ENCODE measurements at places on chromosomes 5 and 9.

DNA sequence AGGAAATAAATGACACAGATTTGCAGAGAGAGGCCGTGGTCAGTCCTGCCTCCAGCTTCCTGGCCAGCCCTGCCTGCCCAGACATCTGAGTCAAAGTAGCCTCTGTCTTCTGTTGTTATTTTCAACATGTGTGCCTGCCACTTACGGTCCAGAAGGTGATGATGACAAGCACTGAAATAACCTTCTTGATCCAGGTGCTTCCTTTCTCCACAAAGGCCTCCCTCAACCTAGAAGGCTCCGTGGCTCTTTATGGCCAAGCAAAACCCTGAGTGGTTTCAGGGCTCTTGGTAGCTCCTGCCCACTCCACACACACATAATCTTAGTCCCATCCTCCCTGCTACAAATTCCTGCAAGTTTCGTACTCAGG, 34.1 kb upstream of the SLC6A19 start:
- DNase-seq: no peak

- DNase-seq: no peak
These were observed 344.2 kb upstream of the SLC30A5 start for GRCh38 chr5:68749631-68750030.

DNA sequence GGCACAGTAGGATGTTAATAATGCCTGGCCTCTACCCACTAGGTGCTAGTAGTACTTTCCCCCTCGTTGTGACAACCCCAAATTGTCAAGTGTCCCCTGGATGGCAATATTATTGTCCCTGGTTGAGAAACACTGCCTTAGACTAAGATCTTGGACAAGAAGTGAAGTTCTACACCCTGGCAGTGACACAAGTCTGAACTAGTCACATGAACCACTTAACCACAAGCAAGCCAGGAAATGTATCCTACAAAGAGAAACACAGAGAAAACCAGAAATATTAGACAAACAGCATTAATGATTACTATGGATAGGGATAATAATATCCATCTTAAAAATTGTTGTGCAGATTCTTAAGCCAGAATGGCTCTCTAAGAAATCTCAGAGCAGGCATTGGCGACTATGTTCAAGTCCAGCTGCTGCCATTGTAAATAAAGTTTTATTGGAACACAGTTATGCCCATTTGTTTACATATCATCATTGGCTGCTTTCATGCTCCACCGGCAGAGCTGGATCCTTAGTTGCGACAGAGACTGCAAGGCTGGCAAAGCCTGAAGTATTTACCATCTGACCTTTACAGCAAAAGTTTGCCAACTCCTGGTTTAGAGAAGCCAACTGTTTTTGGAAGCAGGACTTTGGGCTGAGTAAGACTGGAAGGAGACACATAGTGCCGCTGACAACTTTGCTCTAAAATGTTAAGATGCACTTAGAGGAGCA, 80.8 kb downstream of the NTRK2 start:
- no peak for DNase-seq

GRCh38 chr9:136206602-136207275, 1.8 kb upstream of the LHX3 start:
- DNase-seq: peak; percentile 18

DNA sequence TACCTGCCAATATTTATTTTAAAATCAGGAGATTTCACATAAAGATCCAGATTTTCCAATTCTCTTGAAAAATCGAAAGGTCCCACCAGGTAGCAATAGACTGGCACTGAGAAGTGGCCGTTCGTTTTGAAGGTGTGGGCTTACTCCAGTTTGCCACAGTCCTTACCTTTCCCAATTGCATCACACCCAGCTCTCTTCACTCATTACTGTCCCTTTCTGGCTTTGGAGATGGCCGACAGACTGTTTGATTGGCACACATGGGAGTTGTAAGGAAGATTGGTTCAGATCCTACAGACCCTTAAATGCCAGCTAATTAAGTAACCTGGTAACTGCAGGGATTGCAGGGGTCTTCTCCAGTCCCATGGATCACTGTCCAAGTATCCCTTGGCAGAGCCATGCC, 68.7 kb upstream of the LARP1 start:
- no peak for DNase-seq

GRCh38 chr5:34886392-34887119, 28.7 kb downstream of the RAD1 start:
- no peak for DNase-seq

DNA sequence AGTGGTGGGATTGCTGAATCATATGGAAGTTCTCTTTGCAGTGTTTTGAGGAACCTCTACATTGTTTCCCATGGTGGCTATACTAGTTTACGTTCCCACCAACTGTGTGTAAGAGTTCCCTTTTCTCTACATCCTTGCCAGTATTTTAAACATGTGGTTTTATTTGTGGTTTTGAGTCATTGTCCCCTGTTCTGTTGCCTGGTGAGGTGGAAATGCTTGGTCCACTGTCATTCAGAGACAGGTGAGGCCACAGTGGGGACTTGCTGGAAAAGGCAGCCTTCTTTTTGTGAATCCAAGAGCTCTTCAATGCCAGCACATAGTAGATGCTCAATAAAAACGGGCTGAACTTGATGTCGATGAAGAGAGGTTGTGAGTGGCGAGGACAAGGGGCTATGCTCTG, 44.2 kb downstream of the SH3PXD2B start:
- peak; percentile 81 for DNase-seq

DNA sequence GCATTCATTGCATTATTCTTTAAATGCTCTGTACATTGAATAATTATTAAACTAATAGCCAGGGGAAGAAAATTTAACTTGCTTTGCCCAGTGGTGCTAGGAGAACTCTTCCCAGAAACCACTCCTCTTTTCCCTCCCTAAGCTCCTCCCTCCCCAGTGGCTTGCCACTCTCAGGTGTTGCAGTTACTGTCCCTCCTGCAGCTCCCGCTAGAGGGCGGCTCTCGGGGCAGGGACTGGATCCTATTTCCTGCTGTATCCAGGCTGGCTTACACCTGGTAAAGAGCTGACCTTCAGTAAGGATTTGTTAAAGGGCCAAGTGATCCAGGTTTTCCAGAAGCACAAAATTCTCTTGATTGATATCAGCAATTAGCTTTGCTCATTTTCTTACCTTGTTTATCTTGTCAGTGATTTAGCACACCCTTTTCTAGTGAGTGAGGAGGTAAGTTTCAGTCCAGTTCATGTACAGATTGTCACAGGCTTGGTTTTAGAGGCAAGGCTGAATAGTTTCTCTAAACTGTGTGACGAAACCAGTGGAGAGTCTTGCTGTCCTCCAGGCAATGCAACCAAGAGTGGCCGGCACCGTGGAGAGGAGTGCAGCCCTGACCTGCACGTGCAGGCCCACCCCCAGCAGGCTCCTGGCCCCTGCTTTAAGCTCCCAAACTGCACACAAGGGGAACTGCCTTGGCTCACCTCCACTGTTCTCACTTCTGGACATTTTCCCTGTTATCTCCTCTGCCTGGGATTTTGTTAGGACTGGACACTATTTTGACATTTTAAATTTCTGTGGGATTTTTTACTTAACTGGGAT, 423.8 kb downstream of the SPOCK1 start:
- DNase-seq: peak; percentile 1

GRCh38 chr5:63570752-63571151, 391.5 kb downstream of the HTR1A start:
- no peak for DNase-seq

GRCh38 chr5:87741881-87742280, 329.2 kb upstream of the CCNH start:
- no peak for DNase-seq

GRCh38 chr9:121660876-121661275, 9.4 kb downstream of the DAB2IP start:
- no peak for DNase-seq

GRCh38 chr9:79639354-79639753, 67.6 kb downstream of the TLE4 start:
- no peak for DNase-seq

- no peak for DNase-seq
These were observed at the start of gene STC2 for GRCh38 chr5:173327948-173328843. Gene STC2 (minus strand): TSS chr5:173328414. CDS start chr5:173328193, 221 bp downstream.

GRCh38 chr5:128633901-128634300, 95.9 kb upstream of the FBN2 start:
- DNase-seq: no peak

DNA sequence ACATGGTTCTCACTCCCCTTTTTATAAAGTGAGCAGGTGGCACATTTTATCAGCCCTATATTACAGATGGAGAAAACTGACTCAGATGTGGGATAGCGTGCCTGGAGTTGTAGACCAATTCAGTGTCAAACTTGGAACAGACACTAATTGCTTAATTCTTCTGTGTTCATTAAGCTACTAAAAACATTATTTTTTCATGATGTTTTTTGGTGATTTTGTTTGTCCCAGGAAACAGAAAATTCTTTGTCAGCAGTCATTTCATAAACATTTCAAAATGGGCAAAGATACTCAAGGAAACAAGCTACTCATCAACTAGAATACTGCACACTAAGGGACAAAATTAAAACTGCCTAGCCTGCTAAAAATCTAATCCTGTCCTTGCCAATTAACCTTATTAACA, 2.2 kb downstream of the ABHD17B start:
- DNase-seq: no peak

DNA sequence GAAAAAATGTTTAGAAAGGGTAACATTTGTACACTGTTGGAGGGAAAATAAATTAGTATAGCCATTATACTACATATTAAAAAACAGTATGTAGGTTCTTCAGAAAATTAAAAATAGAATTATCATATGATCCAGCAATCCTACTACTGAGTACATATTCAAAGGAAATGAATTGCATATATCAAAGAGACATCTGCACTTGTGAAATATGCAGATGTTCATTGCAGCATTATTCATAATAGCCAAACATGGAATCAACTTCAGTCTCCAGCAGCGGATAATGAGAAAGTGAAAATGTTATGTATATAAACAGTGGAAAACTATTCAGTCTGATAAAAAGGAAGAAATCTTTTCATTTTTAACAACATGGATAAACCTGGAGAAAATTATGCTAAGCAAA, 695.5 kb downstream of the SLCO4C1 start:
- DNase-seq: no peak

DNA sequence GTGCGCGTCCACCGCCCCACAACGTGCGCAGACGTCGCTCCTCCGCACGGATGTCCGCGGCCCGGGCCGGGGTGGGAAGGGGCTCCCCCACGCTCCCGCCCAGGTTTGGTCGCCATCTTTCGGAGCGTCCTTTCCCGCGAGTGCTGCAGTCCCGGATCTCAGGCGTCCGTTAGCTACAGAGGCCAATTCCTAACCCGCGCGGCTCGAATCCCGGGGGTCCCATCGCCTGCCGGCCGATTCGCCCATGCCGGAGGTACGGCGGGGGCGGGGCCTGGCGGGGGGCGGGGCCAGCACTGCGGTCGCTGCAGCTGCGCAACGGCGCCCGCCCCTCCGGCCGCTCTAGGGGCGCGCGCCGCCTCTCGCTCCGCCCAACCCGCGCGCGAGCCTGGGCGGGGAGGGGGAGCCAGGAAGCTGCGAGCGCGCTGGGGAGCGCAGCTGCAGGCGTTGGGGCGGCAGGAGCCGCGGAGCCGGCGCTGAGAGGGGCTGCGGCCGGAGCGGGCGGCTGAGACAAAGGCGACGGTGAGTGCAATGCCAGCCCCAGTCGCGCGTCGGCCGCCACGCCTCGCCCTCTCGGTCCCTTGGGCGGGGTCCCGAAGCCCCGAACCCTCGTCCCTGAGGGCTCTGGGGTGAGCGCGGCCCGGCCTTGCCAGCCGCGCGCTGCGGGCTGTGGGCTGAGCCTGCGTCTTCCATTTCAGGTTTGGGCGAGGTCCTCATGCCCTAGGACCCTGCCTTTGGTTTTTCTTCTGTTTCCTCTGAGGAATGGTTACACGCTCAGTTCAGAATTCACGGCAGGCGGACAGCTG, at the start of gene CDC42SE2:
CDC42SE2 (plus strand) TSS at position 406 of the 803 bp plus-strand sequence. CDS start 95,441 bp downstream, outside the sequence.
- DNase-seq: peak; percentile 86

DNA sequence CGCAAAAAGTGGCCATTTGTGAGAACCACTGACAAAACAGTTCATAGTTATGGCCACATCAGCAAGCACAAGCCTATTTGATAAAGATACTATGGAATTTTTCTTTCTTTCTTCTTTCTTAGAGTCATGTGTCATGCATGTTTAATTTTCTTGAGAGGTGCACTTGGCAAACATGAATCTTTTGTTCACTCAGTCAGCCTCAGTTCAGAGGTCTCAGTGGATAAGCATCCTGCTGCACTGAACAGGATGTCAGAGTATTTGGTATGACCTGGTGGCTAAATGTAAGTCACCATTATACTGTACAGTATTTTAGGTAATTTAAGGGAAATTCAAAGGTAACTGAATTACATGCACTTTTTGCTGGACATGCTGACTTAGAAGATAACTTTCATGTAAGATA, 5.4 kb downstream of the NNT start:
- no peak for DNase-seq

Measured in inflammatory macrophage treated with lipopolysaccharide for 1 hour (primary cell).